Endothelial cell (in vitro differentiated cells): ENCODE measurements at places on chromosomes 16 and 17.
A peak's percentile ranks its signal among the peaks of the same experiment; 100 is the strongest.

DNA sequence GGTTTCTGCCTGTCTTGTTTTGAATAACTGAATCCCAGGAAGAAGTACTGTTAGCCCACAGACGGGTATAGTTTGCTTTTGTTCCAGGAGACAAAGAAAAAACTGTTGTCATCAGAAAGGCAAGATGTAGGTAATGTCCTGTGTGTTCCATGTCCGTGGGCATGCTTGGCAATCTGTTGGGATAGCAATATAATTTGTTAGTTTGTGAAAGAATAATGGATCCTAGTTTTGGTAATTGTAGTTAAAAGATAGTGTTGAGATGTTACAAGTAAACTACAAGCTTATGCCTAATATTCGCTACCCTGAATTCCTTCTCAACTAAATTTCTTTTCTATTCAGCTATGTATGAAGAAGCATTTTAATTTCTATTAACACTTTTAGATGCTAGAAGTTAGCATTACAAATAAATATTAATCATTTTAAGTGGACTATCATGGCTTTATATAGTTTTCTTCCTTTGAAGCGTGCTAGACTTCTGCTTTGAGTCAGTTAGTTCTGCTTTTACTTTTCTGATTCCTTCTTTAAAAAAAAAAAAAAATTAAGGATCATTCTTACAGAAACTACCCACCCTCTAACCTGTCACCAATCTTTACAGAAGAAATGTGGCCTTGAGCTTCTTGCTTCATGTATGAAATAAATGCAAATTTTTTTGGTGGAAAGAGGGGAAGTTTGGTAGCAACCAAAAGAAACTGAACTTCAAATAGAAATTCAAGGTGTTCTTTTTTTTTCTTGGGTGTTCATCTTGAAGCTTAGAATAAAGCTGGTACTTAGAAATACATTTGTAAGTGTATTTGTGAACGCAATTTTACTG is 2.4 kb downstream of the EVI2A start:
- no peak for DNase-seq

- no peak for DNase-seq
Observed at GRCh38 chr17:78883089-78883532, 19.9 kb downstream of the CEP295NL start.

DNA sequence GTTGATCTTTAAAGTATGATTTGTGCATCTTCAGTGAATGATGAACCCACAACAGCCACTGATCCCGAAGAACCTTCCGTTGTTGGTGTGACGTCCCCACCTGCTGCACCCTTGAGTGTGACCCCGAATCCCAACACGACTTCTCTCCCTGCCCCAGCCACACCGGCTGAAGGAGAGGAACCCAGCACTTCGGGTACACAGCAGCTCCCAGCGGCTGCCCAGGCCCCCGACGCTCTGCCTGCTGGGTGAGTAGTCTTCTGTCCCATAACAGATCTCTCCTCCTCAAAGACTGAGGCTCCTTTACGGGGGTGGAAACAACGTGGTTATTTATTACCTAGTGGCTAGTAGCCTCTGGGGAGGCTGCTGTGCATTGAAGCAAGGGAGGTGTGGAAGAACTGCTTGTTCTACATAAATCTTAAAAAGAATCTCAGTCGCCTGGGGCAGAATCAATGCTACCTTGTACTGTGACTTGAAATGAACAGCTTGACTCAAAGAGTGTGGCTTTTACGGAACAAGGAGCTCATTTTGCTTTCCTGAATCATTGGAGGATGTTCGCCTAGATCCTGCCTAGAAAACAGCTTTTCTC is 63.0 kb upstream of the CLEC18A start:
- no peak for DNase-seq

GRCh38 chr16:89363621-89364393 is 126.6 kb downstream of the ANKRD11 start:
- DNase-seq: no peak

DNA sequence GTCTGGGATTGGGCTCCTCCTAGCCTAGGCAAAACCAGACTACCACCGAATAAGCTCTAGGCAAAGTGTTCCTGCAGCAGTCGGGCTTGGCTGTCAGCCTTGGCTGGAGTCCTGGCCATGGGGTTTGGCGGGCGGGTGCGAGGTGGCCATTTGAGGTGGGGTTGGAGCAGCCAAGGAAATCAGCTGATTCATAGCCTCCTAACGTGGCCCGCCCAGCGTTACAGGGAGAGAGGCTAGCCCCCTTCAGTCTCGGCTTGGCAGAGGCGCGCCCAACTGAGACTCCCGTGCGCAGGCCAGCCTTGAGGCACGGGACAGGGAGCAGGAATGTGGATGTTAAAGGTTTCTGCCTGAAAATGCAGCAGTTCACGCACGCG is 1.9 kb downstream of the PMP22 start:
- DNase-seq: peak; percentile 55

GRCh38 chr16:23679986-23680336 is 1.3 kb downstream of the PLK1 start:
- DNase-seq: no peak

DNA sequence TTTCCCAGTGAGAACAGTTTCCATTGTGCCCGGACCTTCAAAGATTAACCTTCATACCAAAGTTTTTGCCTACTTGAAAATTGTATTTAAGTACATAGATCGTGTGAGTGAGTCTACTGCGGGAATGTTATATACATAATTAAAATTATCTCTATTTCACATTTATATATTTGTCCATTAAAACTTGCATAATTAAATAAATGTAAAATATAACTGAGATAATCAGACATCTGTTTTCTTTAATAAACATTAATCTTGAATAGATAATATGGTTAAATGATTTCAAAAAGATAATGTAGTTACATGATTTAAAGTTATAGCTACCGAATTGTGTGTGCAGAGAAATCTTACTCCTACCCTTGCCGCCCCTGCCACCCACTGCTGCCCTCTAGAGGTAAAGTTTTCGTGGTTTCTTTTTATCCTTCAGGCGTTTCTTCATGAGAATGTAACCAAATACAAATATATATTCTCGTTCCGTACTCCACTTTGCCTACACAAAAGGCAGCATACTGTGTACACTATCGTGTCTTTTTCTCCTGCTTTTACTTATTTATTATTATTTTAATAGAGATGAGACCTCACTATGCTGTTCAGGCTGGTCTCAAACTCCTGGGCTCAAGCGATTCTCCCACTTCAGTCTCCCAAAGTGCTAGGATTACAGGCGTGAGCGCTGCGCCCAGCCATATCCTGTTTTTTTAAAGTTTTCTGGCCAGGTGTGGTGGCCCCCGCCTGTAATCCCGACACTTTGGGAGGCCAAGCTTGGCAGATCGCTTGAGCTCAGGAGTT is 35.6 kb downstream of the RPA1 start:
- peak; percentile 50 for DNase-seq
